NCI-H524 treated with DMSO at 0.1 percent for 48 hours (cell line): ENCODE measurements at places on chromosomes 7 and 10.

DNA sequence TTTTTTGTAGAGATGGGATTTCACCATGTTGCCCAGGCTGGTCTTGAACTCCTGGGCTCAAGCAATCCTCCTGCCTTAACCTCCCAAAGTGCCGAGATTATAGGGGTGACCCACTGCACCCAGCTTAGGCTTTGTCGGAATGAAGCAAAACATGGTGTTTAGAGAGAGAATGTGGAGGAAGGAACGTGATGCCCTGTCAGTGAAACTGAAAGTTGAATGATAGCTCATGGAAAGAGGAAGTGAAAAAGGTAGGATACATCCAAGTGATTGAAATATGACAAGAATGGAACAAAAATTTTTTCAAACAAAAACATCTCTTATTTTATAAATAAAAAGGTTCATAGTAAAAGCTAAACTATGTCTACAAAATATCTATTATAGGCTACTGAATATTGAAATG is 5.9 kb downstream of the AKAP9 start:
- DNase-seq: no peak

DNA sequence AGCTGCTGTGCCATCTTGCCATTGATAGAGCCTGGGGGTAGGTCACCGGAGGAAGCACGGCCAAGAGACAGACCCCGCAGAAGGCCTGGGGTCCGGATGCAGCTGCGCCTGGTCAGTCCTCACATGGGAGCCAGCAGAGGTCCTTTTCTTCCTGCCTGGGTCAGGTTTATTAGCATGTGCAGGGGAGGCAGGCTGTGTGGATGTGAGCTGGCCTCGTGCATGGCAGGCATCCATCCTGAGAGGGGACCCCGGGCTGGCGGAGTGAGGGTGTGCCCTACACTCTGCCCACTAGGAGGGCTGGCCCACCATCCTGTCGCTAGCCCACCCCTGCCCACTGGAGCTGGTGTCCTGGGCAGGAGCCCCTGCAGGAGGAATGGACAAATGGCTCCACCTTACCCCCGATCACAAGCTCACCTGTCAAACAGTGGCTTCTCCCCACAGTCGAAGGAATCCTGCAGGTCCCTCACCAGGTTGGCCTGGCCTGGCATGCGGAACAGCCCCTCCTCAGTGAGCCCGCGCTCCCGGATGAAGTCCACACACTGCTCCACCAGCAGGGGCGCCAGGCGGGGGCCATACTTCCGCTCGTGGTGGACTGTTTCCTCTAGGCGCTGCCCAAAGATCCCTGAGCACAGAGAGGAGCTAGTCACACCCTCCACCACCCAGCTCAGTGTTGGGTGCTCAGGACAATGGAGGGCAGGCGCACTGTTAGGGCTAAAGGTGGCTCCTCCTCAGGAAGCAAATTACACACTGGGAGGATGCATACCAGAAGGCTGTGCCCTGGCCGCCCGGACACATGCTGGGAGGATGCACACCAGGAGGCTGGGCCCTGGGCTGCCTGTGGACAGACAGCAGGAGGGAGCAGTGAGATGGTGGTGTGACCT is 145.4 kb downstream of the ARHGAP22 start:
- DNase-seq: no peak

- no peak for DNase-seq
Observed at GRCh38 chr10:113947184-113948041, 93.0 kb downstream of the NHLRC2 start.

DNA sequence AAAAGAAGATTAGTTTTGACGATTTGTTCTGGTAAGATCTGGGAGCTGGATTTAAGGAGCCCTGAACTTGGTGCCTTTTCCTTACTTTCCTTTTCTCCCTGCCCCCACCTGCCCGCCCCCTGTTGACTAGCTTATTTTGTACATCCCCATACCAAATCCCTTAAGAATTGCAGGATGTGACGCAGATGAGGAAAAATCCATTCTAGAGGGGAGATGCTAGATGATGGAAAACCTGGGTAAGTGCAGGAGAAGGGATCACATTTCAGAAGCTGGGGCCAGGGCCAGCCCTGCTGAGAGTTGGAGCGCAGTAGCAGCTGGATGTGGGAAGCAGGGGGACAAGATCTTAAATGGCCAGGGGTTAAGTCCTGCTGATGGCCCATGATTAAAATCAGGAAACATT is 93.9 kb downstream of the CCDC3 start:
- DNase-seq: no peak

DNA sequence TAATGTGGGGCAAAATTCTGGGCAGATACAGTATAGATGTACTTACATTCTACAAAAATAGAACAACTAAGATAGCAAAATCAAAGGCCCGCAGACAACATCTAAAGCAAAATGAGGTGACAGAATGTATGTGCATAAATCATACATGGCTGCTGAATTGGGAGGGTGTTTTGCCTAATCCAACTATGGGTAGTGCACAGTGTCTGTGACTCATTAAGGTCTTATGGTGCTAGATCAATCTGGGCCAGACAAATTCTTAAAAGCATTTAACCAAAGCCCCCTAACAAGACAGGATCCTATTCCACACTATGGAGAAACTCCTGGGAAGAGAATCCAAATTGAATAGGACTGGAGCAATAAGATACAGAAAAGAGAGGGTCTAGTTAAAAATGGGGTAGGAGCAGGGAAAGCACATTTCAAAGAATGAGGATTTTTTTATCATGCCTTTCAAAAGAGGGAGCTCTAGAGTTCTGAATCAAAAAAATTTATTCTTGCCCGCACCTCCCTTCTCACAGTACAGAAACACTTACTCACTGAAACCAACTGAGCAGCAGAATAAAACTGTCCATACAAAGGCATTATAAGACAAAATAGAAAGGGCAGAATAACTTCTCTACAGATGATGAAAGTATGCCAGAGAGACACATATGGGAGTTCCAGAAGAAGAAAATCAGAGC is 181.3 kb downstream of the RNLS start:
- DNase-seq: no peak

DNA sequence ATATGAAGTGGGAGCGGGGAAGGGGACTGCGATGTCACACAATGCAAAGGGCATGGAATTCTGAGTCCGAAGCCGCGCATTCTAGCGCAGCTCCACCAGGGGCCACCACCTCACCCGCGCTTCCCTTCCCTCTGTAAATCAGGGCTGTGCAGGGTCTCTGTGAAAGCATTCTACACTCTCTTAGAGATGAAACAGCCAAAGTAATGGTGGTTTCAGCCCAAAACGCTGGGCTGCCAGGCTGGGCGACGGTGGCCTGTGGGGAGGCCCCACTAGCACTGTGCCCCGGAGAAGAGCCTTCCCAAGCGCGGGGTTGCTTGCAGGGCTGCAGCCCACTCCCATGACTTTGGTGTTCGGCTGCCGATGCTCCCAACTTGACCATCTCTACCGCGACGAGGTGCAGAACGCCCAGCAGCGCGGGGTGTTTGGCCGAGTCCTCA is 11.4 kb downstream of the ATG9B start:
- DNase-seq: no peak

DNA sequence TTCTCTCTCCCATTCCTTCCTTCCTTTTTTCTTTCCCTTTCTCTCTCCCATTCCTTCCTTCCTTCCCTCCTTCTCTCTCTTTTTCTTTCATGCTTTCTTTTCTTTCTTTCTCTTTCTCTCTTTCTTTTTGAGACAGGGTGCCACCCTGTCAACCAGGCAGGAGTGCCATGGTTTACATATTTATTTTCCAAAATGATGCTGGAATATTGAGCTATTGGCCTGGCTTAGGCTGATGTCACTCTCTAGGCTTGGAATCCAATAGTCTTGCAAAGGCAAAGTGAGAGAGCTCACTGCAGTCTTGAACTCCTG is 159.1 kb downstream of the BAMBI start:
- no peak for DNase-seq

GRCh38 chr7:13055732-13056368 is 368.4 kb downstream of the ARL4A start:
- no peak for DNase-seq

GRCh38 chr10:48463318-48464003 is 141.4 kb downstream of the ARHGAP22 start:
- no peak for DNase-seq

GRCh38 chr10:43119416-43120115 is 18.7 kb upstream of the CSGALNACT2 start:
- DNase-seq: no peak

DNA sequence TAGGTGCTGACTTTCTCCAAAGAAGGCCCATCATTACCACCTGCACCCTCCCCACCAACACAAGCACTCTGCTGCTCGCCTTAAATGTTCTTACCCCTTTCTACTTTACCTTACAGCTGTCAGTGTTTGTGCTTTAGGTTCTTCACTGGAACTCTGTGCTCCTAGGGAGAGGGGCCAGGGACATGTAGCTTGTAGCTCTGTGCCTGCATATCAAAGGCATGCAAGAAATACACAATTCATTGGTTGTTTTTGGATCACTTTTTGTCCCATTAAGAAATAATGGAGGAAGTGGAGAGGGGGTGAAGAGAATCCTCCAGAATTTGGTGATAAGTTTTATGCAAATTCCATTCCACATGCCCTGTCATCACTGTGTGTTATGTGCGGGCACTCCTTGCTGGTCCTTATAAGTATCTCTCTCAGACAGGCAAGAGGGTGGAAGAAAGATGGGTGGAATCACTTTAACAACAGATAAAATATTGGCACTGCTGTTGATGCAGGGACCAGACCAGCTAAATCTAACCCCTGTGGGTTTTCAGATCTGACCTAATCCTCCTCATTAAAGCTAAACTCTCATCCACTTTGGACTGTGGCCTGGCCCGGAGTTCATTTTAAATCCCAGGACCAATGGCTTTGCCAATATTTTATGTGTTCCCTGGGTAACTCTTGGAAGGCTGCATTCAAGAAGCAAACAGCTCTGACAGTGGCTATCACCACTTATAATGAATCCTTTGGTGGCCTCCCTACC is 375.8 kb upstream of the NFE2L3 start:
- no peak for DNase-seq

DNA sequence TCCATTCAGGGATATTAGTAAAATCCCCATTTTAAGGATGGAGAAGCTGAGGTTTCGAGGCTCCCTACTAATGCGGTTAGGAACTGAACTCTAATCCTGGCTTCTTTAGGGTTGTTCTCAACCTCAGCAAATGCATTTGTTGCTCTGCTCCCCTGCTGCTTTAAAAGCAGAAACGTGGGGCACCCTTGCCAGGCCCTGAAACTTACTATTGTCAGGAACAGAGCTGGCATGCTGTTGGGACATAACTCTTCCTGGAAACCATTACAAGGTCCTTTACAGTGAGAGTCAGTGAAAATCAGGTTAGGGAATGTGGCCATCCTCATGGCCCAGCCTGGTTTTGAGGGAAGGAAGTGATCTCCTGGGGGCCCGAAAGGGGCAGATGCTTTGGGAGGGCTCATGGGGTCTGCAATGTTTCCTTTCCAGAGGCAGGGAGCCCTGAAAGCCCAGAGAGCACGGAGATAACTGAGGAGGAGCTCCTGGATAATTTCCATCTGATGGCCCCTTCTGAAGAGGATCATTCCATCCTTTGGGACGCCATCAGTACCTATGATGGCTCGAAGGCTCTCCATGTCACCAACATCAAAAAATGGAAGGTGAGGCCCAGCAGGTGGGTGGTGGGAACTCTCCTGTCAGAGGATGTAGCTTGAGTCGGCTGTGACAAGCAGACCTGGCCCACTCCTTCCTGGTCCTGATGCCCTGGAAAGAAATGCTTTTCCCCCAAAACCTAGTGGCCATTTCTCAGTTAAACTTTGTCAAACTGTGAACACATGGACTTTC is 2.0 kb downstream of the IGFBP1 start:
- no peak for DNase-seq

DNA sequence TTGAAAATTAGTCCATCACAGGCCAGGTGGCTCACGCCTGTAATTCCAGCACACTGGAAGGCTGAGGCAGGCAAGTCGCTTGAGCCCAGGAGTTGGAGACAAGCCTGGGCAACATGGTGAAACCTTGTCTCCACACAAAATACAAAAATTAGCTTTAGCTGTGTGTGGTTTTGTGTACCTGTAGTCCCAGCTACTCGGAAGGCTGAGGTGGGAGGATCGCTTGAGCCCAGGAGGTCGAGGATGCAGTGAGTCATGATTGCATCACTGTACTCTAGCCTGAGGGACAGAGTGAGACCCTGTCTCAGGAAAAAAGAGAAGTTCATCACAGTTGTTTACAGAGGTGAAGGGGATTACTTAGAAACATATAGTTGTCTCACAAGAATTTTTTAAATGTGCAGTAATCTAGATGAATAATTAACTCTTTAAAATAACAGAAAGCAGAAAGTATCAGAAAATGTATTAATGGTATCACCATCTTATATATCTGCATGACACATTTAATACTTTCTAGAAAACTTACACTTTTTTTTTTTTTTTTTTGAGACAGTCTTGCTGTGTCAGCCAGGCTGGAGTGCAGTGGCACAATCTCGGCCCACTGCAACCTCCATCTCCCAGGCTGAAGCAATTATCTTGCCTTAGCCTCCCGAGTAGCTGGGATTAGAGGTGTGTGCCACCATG is 8.9 kb downstream of the LCOR start:
- DNase-seq: no peak

DNA sequence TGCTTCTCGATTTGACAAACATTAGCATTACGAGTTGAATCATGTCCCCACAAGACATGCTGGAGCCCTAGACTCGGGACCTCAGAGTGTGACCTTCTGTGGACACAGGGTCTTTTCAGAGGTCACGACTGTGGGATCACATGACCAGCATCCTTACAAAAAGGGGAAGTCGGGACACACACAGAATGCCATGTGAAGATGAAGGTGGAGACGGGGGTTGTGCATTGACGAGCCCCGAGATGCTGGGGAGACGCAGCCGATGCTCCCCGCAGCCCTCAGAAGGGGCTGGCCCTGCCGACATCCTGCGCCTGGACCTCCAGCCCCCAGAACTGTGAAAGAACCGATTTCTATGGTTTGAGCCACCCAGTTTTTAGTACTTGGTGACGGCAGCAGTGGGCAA is 7.5 kb downstream of the ZFAND2A start:
- no peak for DNase-seq
